ENCODE measurements at places on chromosomes 16 and 17.

GRCh38 chr16:66133643-66134338 lies 232.7 kb upstream of the CDH5 start:
- no peak for DNase-seq

GRCh38 chr17:37742116-37742761 lies 2.6 kb downstream of the HNF1B start:
- no peak for DNase-seq

DNA sequence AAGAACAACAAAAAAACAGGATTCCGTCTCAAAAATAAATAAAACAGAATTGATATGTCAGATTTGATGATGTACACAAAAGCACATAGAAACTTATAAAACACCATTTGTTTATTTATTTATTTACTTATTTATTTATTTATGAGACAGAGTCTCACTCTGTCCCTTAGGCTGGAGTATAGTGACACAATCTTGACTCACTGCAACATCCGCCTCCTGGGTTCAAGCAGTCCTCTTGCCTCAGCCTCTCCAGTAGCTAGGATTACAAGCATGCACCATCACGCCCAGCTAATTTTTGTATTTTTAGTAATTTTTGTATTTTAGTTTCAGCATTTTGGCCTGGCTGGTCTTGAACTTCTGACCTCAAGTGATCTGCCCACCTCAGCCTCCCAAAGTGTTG lies 21.4 kb downstream of the BCAS3 start:
- no peak for DNase-seq

GRCh38 chr16:72950669-72951068 lies 97.3 kb downstream of the ZFHX3 start:
- DNase-seq = no peak

DNA sequence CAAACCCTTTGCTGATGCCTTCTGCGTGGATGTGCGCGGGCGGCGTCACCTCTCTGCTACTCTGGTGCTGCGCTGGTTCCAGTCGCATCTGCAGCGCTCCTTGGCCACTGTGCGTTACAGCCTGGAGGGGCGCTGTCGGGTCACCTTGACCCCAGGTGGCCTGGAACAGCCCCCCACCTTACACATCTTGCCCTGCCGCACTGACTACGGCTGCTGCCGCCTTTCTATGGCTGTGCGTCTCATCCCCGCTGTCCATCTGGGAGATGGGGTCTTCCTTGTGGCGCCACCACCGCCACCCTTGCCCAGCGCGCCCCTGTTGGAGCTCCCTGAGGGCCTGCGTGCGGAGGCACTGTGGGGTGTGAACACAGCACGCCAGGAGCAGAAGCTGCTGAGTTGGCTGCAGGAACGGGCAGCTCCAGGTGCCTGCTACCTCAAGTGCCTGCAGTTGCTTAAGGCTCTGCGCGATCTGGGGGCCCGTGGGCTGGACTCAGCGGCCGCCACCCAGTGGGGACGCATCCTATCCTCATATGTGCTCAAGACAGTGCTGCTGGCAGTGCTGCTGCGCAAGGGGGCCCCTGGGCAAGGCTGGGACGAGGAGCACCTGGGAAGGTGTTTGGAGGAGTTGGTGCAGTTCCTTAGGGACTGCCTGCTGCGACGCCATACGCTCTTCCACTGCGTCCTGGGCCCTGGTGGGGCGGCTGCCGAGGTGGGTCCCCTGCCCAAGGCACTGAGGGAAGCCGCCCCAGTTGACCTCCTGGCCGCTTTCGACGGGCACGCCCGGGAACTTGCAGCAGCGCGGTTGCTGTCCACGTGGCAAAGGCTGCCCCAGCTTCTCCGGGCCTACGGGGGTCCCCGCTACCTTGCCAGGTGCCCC lies 1.6 kb downstream of the ITPRIPL2 start:
- DNase-seq = no peak

DNA sequence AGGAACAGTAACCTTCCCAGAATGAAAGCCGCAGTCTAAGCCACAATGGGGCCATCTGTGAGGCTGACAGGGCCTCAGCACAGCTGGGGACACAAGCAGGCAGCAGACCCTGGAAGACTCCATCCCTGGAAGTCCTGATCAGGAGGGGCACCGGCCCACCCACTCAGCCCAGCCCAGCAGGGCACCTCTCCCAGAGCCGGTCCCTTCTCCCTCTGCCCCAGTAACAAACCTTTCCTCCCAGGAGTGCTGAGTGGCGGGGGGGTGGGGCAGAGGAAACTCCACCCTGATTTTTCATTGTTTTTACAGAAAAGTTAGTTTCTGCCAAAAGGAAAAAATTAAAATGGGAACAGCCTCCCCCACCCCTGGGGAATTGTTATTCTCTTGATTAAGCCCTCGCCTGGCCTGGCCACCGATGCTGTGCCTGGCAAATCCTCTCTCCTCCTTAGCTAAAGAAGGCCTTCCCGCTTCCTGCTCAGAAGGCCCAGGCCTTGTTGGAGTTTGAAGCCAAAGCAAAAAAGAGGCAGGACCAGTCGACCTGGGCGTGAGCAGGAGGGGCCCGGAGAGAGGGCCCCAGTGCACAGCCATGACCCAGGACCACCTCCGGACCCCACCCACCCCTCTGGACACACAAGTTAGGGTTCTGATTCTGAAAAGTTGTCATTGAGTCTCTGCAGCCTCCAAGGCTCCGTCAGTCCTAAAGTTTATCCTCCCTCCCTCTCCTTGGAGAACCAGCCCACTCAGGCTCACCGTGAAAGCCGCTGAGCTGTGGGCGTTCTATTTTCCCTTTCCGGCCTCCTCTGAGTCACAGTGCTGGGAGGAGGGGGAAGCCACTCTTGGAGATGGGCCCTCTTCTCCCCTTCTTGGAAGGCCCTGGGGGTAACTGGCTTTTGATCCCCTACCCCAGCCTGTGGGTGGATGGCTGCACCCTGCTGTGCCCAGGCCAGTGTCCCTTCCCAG lies 128.4 kb upstream of the TNRC6C start:
- no peak for DNase-seq

- no peak for DNase-seq
These were observed 39.3 kb downstream of the CYB561 start for GRCh38 chr17:63406689-63407330.

GRCh38 chr16:87012954-87013938 lies 303.9 kb downstream of the C16orf95 start:
- no peak for DNase-seq
